ENCODE measurements at places on chromosomes 3 and 15.

- DNase-seq = peak; percentile 58
Measured at GRCh38 chr15:62067448-62068044, 769 bp downstream of the C2CD4A start.

DNA sequence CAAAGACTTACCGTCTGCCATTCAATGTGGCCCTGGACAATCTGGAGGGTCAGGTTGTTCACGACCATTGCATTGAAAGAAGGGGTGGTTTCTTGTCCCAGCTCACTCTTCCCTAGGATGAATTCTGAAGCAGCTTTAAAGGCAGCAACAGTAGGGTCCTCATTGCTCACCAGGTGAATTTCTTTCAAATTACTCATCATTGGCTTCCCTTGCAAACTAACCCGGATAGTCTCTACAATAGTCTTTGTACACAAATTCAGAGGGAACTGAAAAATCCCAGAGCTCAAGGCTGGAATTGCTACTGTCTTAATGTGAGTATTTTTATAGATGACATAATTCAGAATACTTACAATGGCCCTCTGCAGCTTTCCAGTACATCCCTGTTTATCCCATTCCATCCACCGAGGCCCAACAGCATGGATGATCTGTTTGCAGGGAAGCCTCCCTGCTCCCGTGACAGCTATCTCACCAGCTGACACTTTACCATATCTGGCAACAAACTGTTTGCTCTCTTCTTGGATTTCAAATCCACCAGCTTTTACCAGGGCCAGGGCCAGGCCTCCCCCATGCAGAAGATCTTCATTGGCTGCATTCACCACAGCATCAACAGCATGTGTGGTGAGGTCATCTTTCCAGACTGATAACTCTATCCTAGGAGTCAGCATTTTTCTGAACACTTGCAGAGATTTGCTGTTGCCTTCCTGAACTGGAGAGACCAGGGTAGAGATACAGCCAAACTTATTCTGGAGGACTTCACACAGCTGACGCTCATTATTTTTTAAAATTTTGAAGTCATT lies 8.6 kb downstream of the PARP9 start:
- no peak for DNase-seq

DNA sequence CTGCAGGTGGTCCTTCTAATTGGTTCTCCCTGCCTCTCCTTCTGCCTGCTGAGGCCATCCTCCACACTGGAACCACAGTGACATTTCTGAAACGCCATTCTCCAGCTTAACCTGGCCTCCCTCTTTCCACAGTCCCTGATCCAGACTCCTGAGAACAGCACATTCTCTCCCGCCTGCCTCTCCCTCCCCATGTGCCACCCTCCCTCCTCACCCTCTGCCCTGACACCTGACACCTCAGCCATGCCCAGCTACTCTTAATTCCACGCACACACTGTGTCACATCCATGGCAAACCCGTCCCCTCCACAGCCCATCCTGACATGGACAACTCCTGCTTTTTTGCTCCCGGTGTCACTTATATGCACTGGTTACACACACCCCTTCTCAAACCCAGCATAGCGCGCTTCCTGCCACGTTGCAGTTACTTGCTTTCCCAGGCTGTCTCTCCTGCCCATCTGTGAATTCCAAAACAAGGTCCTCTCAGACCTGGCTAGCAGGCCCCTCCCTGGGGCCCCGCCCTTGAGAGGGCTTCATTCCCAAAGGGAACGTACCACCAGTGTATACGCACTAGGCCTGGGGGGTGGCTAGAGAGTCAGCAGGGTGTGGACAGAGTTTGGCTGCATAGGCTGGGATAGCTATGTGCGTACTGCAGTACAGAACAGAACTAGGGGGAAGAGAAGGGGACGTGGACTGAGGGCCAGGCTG lies 92.7 kb upstream of the BLM start:
- DNase-seq = no peak

DNA sequence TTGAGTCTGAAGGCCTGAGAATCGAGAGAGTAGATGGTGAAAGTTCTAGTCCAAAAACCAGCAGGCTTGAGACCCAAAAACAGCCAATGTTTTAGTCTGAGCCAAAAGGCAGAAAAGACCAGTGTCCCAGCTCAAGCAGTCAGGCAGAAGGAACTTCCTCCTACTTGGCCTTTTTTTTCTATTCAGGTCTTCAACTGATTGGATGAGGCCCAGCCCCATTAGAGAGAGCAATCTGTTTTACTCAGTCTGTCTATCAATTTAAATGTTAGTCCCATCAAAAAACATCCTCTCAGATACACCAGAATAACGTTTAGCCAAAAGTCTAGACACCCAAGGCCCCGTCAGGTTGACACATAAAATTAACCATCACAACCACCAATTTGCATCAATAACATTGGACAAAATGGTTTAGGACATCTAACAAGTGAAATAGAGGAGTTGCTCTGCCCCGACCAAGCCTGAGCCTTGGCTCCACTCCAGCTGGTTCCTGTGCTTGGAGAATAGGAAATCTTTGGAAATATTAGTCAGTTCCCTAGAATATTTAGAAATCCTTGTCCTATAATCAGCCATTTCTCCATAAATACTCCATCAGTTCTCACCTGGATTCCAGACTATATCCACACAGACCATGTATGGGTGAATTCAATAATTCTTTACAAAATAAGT lies 51.4 kb upstream of the LIPC start:
- no peak for DNase-seq

GRCh38 chr15:68421115-68421551 lies 10.8 kb downstream of the ITGA11 start:
- no peak for DNase-seq
